NCI-H82 (cell line): ENCODE measurements at places on chromosomes 1 and 21.

DNA sequence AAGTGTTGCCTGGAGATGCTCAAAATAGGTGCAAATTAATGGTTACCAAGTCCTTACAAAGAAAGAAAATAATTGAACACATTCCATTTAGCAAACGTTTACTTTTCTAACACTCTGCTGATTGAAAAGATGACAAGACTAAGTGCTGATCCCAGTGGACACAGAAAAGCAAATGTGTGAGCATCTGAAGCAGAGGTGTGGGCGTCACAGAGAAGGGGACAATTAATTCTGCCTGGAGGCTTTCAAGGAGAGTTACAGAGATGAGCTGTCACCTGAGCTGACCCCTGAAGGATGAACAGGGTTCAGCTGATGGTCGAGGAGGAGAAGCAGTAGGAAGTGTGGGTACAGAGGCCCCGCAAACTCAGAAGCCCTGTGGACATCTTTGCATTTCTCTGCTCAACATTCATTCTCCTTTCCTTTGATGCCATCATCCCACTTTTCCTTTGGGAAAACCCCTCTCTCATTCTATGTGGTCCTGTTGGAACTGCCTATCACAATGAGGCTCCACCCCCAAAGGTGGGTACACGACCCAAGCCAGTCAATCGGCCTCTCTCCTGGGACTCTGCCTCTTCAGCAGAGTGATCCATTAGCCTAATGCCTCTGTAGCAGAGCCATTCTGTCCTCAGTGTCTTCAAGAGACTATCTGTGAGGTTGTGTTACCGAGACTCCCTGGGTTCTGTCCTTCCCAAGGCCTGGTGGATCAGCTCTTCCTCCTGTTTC lies 17.2 kb upstream of the PLA2G2E start:
- no peak for DNase-seq

DNA sequence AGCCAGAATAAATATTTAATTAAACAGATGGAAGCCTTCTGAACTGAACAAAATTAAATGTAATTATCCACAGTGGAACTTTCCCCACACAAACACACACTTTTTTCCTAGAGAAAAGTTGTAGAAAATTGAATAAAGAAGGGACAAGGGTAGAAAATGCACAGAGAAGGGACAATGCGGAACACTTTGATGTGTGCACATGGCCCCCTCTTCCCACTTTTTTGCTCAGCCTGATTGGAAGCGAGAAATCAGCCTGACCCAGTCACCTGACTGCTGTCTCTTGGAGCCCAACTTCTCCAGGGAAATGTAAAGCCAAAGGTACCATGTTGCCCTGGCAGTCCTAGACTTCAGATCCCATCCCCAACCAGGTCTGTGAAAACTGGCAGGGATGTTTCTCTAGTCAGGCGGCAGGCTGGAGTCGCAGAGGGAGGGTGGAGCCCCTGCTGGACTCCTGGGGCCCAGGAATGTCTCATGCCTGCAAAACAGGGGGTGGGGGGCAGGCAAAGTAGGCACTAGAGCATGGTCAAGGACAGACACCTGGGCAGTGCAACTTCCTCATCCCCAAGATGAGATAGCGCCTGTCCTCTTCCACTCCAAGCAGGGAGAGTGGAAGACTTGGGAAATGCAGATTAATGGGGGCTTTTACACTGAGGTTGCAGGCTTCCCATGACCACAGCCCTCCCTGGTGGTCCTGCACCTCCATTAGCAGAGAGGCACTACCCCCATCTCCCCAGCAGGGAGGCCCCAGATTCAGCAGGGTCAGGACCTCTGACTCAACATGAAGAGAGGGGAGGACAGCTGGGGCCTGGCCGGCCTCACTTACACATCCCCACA lies 2.8 kb downstream of the CERS2 start:
- DNase-seq: peak; percentile 31

- no peak for DNase-seq
These were observed 71.2 kb downstream of the DPYD start for GRCh38 chr1:97849345-97850340.

DNA sequence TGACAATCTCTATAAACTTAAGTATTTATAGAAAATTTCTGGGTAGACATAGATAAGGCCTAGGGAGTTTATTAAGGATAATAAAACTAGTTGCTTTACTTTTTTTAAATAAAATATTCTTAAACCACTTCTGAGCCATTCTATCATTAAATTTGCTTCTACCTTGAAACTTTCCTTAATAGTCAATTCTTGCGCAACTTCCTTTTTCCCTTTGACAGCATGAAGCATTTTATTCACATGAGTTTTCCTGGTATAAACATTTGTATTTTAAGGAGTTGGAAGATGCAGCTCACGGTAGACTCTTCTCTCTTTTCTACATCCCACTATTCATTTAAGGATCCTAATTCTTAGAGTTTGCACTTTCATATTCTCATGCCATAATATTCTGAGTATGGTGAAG lies 75.8 kb upstream of the DPH5 start:
- DNase-seq: no peak

- no peak for DNase-seq
These were observed 720.2 kb downstream of the LTN1 start for GRCh38 chr21:28272272-28272992.

DNA sequence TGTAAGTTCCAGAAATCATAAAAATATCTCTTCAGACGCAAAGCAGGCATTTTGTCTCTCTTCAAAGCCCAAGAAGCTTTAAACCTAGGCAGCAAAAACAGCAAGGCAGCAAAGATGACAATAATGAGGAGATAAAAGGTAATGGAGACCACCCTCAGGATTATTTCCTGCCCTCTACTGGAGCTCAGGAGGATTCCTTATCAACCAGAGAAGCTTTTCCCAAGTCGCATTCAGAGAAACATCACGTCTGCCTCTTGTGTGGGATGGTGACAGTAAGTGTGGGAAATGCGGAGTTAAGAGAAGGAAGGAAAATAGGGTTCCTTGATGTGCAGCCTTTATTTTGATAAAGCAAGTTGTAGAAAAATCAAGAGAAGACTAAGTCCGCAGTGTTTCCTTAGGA lies 365.8 kb downstream of the RGS7 start:
- peak; percentile 23 for DNase-seq

GRCh38 chr1:246695136-246695535 lies 29.1 kb upstream of the SCCPDH start:
- no peak for DNase-seq

- DNase-seq: no peak
These were observed 3.2 kb downstream of the NRDC start for GRCh38 chr1:51875291-51875772.

DNA sequence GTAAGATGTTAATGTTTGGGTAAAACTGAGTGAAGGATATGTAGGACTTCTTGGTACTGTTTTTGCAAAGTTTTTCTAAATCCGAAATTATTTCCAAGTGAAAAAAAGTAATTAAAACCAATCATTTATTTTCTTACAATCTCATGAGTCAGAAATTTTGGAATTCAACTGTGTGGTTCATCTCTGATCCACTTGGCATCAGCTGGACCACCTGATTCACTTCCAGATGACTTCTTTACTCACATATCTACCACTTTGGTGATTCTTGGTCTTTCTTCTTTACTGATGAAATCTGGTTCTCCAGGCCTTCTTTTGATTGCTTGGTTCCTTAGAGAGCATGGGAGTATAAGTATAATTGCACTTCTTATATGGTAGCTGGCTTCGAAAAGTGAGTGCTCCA lies 254.9 kb upstream of the CACYBP start:
- no peak for DNase-seq

- DNase-seq: no peak
These were observed 10.3 kb downstream of the FBXO28 start for GRCh38 chr1:224124220-224124619.

GRCh38 chr1:65458730-65459396 lies 38.4 kb downstream of the LEPR start:
- DNase-seq: no peak

DNA sequence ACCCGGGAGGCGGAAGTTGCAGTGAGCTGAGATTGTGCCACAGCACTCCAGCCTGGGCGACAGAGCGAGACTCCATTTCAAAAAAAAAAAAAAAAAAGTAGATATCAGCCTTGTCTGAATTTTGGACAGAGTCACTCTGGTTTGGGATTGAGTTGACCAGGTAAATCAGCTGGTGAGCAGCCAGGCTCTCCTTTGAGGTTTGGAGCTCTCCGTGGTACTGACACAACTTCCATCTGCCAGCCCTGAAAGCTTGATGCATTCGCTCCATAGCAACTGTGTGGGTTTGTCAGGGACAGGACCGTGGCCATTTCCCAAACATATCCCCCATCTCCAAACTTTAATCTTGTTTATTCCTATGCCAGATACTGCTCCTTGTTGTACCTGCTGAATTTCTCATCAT lies 155.2 kb downstream of the DMRTA2 start:
- no peak for DNase-seq

DNA sequence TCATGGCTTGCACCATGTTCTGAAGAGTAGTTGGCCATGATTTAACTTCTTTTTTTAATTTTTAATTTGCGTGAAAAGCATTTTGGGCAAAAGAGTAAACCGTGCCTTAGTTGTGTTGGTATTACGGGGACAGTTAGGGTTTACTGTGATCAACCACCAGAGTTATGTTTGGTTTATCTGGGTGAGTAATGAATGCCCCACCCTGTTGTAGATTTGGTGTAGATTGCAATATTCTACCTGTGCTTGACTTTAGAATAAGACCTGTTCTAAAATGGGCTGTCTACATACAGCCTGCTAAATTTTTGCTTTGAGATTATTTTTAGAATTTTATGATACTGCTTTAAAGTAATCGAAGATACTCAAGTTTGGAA lies 1.4 kb downstream of the USP25 start:
- DNase-seq: peak; percentile 36

- DNase-seq: no peak
These were observed 15.7 kb upstream of the ARHGEF16 start for GRCh38 chr1:3438661-3439180.

DNA sequence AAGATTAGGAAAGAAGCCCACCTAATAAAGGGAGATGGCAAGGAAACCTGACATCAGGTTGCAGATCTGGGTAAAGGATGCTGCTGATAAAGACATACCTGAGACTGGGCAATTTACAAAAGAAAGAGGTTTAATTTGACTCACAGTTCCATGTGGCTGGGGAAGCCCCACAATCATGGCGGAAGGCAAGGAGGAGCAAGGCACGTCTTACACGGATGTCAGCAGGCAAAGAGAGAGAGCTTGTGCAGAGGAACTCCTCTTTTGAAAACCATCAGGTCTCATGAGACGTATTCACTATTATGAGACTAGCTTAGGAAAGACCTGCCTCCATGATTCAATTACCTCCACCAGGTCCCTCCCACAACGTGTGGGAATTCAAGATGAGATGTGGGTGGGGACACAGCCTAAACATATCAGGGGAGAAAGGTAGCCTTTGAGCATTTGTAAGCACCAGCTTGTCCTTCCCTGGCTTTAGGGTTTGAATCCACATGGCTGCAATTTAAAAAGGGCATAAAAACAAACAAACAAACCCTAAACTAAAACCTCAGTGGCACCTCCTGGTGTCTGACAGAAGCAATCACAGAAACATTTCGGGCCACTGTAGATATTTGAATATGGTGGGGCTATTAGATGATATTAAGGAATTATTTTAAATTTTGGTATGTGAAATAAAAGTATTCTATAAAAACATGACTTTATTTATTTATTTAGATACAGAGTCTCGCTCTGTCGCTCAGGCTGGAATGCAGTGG lies 33.1 kb downstream of the SLC2A7 start:
- DNase-seq: no peak

GRCh38 chr1:111648806-111649205 lies 29.2 kb downstream of the RAP1A start:
- DNase-seq: no peak

GRCh38 chr1:31111290-31111951 lies 45.9 kb upstream of the PUM1 start:
- no peak for DNase-seq

DNA sequence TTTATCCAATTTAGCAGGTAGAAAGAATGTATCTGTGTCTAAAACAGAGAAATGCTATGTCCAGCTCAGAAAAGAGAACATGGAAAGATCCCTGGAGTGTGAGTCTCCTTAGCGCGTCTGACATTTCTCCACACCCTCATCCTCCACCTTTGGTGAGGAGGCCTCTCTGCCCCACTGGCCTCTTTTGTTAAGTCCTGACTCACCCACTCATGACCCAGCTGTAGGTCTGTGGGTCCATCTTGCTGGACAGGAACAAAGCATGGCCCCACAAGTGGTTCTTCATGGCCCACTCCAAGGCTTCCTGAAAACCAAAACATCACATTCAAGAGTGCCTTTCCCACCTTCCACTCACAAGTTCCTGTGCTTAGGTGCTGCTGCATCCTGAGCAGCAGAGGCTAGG lies 15.8 kb downstream of the SEC16B start:
- DNase-seq: no peak

GRCh38 chr1:183038333-183038866 lies 15.2 kb downstream of the LAMC1 start:
- DNase-seq: no peak

DNA sequence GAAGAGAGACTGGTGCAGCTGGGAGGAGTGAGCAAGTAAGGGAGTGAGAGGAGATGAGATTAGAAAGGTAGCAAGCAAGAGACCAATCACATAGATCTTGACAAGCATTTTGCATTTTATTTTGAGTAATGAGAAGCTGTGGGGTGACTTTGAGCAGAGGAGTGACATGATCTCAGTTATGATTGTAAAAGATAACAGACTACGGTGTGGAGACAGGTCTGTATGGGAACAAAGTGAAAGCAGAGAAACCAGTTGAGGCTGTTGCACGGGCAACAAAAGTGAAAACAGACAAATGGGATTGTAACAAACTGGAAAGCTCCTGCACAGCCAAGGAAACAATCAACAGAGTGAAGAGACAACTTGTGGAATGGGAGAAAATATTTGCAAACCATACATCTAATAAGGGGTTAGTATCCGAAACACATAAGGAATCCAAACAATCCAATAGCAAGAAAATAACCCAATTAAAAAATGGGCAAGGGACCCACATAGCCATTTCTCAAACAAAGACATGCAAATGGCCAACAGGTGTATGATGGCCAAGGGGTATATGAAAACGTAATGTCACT lies 68.4 kb downstream of the SNRPE start:
- no peak for DNase-seq

DNA sequence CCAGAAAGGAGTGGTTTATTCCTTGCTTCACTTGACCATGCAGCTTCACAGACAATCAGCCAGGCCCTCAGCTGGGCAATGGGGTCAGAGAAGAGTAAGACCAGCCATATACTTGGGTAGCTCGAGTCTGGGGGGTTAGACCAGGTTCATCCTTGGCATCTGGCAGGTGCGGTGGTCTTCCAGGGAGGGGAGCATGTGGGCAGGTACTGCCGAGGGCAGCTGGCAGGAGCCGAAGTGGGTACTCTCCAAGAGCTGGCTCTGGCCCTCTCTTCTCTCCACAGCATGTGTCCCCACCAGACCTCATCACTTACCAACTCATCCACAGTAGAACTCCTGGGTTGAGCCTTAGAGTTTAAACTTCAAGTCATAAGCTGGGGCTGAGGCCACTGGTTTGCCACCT lies 156.8 kb downstream of the FOXD2 start:
- no peak for DNase-seq

GRCh38 chr1:87826681-87827251 lies 498.1 kb downstream of the LMO4 start:
- DNase-seq: no peak
